ENCODE measurements at places on chromosomes 4 and X. TPM values are rescaled to one million over a fixed set of nuclear protein-coding genes. Genes with fewer than 3 reads are reported as not detected.

The PSMD10 gene
- 55.8 TPM for total RNA-seq

The TRMT2B gene
- 8.1 TPM for total RNA-seq

The FHIP1A gene
- total RNA-seq = 11.0 TPM

The PLP1 gene
- 72.8 TPM for total RNA-seq

The USP26 gene
- not detected for total RNA-seq

The SMIM10 gene
- total RNA-seq = 9.3 TPM

The FAM241A gene
- 1.9 TPM for total RNA-seq

The CXCL11 gene
- not detected for total RNA-seq

The SERPINA7 gene
- not detected for total RNA-seq

The CT45A3 gene
- not detected for total RNA-seq

GRCh38 chr4:182238355-182238931 lies 4.8 kb upstream of the TENM3 start:
- no peak overlapping the region for H3K27ac ChIP-seq
- H3K27me3 ChIP-seq = no peaks in the 10 kb centered on the region

- H3K4me1 ChIP-seq = no peaks in the 10 kb centered on the region
- DNase-seq = peak; percentile 34
- H3K27me3 ChIP-seq = no peaks in the 10 kb centered on the region
- H3K27ac ChIP-seq = no peak overlapping the region
Measured at GRCh38 chr4:79514621-79515329, 106.7 kb upstream of the GK2 start.

- no peak for DNase-seq
- no peak overlapping the region for H3K4me3 ChIP-seq
- H3K27me3 ChIP-seq = no peaks in the 10 kb centered on the region
- H3K36me3 ChIP-seq = no peaks in the 10 kb centered on the region
- no peak overlapping the region for H3K27ac ChIP-seq
Measured at GRCh38 chr4:73976716-73977115, 5.1 kb downstream of the PF4 start.

- H3K27me3 ChIP-seq = no peaks in the 10 kb centered on the region
- no peaks in the 10 kb centered on the region for H3K4me1 ChIP-seq
- no peaks in the 10 kb centered on the region for H3K36me3 ChIP-seq
- DNase-seq = no peak
- no peak overlapping the region for H3K4me3 ChIP-seq
Measured at GRCh38 chr4:89175611-89176010, 64.3 kb downstream of the TIGD2 start.

- H3K27me3 ChIP-seq = peaks cover 35% of the 10 kb centered on the region
- no peaks in the 10 kb centered on the region for H3K36me3 ChIP-seq
- no peak overlapping the region for H3K27ac ChIP-seq
- no peak for DNase-seq
- no peak overlapping the region for H3K4me3 ChIP-seq
- H3K4me1 ChIP-seq = no peaks in the 10 kb centered on the region
Measured at GRCh38 chrX:52865343-52865998, 2.4 kb downstream of the XAGE3 start.

- no peak overlapping the region for H3K4me3 ChIP-seq
- H3K4me1 ChIP-seq = no peaks in the 10 kb centered on the region
- H3K27ac ChIP-seq = no peak overlapping the region
- H3K27me3 ChIP-seq = no peaks in the 10 kb centered on the region
Measured at GRCh38 chrX:2188330-2188792, 312.4 kb downstream of the DHRSX start.

- no peaks in the 10 kb centered on the region for H3K36me3 ChIP-seq
- H3K27me3 ChIP-seq = peaks cover 10% of the 10 kb centered on the region
- no peak overlapping the region for H3K27ac ChIP-seq
- no peak overlapping the region for H3K4me3 ChIP-seq
- DNase-seq = no peak
- peaks cover 3% of the 10 kb centered on the region for H3K4me1 ChIP-seq
Measured at GRCh38 chr4:186298031-186298647, 32.1 kb downstream of the F11 start.

GRCh38 chr4:29453303-29453820 lies 1266.8 kb upstream of the PCDH7 start:
- H3K27ac ChIP-seq = no peak overlapping the region
- DNase-seq = no peak
- H3K4me3 ChIP-seq = no peak overlapping the region
- H3K27me3 ChIP-seq = no peaks in the 10 kb centered on the region

Data from muscle of leg (tissue), 16 donors.